ENCODE measurements at places on chromosomes 7 and 10.

GRCh38 chr7:2932402-2933251 lies 88.5 kb upstream of the GNA12 start:
- DNase-seq, result no peak

DNA sequence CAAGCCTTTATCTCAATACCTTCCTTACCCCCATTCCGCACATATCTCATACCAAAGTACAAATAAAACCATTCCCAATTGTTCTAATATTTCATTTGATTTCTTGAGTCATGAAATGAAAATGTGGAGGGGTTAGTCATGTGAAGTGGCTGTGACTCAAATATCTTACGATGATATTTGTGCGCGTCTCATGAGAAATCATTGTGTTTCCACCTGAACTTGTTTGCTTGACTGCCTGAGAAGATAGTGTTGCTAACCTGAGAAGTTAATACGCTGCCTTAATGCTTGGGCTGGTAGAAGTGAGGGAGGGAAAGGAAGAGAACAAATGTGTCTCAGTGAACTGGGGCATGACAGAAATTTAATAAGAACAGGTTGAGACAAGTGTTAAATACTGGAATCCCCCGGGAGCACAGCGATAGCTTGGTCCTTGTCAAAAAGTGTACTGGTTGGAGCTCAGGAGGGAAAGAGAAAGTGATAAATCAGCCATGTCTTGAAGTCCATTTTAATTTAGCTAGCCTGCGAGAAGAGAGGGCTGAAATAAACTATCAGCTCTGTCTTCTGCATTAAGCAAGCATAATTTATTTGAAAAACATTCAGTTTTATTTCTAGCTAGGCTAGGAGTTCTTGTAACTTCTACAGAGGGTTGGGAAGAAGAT lies 7.2 kb upstream of the EPHA1 start:
- no peak for DNase-seq

DNA sequence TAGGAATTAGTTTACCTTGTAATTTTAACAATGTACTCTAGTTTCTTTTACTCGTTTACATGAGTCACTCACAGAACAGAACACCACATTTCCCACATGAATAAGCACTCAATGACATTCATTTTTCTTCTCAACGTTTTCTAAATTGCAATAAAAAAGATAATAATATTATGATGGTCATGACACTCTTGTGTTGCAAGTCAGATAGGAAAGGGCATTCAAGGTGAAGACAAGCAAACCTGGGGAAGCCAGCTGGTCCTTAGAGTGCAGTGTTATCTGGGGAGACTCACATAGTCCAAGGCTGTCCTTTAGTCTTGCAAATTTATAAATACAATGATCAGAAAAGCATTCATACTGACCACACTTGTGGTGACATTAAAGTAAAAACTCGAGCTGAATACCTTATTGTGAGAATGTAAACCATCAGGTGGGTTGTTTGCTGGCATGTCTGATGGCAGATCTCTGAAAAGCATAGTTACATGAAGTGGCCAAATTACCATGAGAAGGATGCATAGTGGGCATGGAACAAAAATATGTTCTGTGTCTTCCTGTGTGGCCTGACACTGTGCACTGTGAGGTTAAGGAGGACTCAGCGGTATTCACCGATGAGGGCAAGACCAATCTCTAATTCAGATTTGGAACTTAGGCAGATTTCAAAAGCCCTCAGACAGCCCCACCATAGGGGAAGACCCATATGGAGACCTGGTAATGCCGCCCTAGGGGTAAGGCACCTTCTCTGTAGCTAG lies 158.9 kb upstream of the ASAH2 start:
- DNase-seq, result no peak

DNA sequence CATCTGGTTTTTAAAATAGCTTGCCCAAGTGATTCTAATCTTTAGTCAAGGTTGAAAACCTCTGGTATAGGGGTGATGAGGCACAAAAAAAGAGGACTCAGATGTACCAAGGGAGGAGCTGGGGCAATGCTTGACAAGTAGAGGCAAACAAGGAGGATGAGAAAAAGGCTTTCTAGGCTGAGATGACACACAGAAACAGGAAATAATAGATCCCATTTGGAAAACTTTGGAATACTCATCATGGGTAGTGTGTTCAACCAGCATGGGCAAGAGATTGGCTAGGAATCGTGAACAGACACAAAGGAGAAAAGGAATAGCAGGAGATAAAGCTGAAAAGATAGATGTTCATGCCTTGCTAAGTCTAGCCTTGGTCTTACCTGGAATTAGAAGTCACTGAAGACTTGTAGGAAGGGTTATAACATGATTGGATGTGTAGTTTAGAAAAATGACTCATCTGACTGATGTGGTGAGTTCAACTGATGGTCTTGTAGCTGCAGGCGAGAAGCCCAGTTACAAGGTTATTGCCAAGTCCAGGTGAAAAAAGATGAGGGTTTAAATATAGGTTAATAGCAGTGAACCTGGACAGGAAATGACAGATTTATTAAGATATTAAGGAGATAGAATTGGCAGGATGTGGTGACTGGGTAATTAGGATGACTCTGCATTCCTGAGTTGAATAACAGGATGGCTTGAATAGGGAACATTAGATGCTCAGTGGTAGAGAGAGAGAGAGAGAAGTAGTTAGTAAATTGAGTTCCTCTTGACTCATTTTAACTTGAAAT lies 214.0 kb upstream of the LRGUK start:
- DNase-seq, result no peak

GRCh38 chr10:74824900-74825370 lies 1.5 kb upstream of the KAT6B start:
- DNase-seq, result no peak

- no peak for DNase-seq
These were observed 36.3 kb downstream of the PYROXD2 start for GRCh38 chr10:98378722-98379121.

DNA sequence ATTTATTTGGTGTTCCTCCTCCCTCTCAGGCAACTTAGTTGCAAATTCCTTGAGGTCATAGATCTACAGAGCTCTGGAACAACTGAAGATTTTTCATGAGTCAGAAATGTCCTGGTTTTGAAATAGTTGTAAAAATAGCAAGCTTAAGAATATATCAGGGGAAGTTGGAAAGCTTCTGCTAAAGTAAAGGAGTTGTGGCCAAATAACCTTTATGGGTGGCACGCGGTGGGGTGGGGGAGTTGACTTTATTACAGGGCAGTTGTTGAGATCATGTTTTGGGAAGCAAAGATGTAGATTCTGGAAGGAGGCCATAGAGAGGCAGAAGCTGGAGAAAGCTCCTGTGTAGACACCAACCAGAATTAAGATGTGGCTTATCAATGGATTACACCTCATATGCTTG lies 326.0 kb upstream of the MTPN start:
- no peak for DNase-seq

DNA sequence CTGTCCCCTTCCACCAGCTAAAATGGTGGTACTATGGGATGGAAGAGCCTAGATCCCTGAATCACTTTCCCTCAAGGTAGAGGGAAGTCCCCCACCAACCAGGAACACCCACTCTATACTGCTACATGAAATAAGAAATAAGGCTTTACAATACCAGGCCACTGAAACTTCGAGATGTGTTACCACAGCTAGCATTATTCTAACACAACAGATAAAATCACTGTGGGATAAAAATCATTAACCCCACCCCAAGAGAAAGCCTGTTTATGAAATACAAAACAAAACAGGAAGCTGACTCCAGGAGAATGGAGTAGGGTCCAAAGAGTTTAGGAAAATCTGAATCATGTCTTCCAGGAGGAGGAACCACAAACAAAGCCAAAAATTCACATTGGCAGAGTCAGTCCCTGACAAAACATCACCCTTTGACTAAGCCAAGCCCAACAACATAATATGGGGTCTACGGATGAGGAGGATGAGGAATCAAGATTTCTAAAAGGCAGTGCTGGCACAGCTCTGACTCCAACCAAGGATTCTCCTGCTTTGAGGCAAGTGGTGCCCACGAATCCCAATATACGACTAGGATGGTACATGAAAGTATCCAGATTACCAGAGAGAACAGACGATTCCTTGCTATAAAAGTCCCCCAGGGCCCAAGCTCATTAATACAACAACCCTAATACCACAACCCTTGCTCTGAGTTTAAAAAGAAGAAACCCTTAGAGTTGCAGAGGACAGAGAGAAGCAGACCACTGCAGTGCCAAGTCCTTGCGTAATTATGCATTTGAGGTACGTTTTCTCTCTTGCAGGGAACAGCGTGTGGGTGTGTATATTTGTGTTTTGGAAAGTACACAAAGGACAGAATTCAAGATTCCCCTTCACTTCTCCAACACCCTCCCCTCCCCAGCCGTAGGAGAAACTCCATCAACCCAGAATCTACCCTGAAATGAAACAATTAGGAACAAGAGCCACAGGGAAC lies 23.7 kb downstream of the XPNPEP1 start:
- no peak for DNase-seq

DNA sequence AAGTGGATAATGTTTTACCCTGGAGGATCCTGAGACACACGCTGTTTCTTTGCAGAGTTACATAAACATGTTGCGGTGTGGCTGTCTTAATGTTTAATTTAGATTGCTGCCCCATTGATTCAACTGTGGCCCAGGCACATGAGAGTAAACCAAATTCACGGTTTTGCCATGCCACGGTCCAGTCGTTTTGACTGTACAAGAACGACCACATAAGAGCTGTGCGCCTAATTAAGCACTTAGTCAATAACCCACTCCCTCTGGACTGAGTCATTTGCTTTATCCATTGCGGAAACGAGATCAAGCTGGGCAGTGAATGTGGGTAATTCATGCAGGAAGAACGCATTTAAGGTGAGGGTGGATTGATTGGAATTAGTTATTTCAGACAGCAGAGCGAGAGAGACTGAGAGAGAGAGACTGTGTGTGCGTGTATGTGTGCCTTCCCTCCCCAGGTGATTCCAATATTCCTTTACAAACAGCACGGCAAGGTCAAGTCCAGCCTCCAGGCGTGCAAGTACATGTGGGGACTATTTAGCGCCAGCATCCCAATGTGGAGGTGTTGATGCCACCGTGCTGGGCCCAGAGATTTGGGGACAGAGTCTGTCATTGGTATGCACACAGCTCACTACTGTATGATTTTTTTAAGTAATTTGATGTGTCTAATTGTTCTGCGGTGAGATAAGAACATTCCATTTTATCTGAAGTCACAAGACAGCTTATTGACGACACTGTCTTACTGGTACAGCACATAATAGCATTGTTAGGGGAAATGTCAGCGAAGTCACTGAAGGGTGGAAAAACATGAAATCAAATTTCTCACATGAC lies 8.4 kb upstream of the TEX36 start:
- DNase-seq, result no peak

DNA sequence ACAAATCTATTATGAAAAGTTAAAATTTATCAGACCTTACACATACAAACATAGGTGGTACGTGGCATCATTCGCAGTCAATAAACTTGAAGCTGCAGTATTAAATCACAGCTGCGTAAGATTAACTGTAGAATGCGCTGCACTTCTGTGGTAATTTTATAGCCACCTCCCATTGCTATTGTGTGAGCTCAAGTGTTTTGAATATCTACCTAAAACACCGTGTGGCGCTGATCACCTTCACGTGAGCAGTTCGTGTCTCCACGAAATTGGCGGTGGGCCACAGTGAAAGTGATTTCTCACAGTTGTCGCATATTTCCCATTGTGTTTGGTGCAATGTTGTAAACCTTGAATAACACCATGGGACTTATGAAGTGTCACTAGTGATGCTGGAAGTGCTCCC lies 102.8 kb downstream of the PLPP4 start:
- DNase-seq, result no peak

- DNase-seq, result no peak
These were observed 424.3 kb downstream of the KIF20B start for GRCh38 chr10:90125456-90126255.

DNA sequence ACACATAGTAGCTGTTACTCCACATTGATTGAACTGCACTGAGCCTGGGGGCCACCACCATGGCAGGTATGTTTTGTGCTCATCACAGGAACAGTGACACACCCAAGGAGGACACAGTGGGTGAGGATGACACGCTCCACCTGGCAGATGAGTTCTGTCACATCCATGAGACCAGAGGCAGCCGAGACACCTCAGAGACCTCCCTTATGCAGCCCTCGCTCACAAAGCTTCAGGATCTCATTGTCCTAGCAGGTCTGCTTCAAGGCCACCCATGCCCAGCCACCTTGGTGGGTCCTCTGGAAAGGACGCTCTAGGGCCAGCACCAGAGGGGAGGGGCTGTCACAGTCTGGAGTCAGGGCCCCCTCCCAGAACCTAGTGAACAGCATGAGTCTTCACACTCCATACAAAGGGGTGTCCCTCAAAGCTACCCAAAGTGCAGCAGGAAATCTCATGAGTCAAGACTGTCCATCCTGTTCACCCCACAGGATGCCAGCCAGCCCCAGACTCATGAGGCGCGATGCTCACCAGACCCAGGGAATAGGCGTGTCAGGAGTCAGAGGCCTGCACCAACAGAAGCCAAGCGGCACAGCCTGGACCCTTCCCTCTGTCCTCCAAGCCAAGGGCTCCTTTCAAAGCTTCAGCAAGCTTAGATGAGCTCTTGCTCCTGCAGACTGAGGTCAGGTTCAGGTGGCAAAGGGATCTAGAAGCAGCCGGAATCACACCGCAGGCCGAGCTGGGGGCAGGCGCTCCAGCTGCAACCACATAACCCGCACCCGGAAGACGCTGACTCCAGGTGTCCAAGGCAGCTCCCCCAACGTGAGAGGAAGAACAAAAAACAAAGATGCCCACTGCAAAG lies 9.6 kb downstream of the FAM53B start:
- DNase-seq, result no peak

GRCh38 chr10:29104661-29105399 lies 184.0 kb upstream of the LYZL1 start:
- DNase-seq, result no peak

GRCh38 chr10:80474941-80475340 lies 20.8 kb downstream of the TSPAN14 start:
- no peak for DNase-seq

DNA sequence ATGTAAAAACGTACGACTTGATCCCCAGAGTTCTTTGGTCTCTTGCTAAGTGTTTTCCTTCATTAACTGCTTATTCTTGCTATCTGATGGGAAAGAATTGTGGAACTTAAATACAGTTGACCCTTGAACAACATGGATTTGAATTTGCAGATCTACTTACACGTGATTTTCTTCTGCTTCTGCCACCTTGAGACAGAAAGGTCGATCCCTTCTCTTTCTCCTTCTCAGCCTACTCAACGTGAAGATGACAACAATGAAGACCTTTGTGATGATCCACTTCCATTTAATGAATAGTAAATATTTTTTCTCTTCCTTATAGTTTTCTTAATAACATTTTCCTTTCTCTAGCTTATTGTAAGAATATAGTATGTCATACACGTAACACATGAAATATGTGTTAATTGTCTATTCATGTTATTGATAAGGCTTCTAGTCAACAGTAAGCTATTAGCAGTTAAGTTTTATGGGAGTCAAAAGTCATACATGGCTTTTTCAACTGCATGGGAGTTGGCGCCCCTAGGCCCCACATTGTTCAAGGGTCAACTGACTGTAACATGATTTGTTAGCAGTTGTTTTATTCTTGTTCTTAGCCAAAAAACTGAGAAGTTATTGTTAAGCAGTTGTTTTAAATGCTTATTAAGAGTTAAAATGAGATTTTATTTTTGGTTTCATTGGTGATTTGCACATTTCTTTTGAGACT lies 11.2 kb downstream of the MKLN1 start:
- no peak for DNase-seq

GRCh38 chr10:98033515-98033914 lies 3.1 kb upstream of the CRTAC1 start:
- no peak for DNase-seq

All from stimulated activated CD8-positive, alpha-beta memory T cell treated with anti-CD3 and anti-CD28 coated beads, Interleukin-15, amount 100 ng/mL, for 24 hours (primary cell).